ENCODE measurements at places on chromosomes 7 and 10.

GRCh38 chr10:11874568-11875493 is 51.7 kb downstream of the PROSER2 start:
- DNase-seq, result peak; percentile 59

GRCh38 chr7:120337308-120337907 is 64.4 kb downstream of the KCND2 start:
- DNase-seq, result no peak

DNA sequence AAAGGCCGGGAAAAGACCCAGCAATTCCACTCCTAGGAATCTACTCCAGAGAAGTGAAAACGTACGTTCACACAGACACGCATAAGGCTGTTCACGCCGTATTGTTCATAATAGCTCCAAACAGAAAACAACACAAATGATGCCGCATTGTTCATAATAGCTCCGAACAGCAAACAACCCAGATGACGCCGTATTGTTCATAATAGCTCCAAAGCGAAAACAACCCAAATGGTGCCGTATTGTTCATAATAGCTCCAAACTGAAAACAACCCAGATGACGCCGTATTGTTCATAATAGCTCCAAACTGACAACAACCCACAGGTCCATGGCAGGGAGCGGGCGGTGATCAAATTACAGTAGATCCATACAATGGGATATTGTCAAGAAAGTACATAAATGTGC is 85.2 kb upstream of the DNAAF5 start:
- no peak for DNase-seq

GRCh38 chr7:98698976-98699375 is 81.9 kb downstream of the NPTX2 start:
- no peak for DNase-seq

DNA sequence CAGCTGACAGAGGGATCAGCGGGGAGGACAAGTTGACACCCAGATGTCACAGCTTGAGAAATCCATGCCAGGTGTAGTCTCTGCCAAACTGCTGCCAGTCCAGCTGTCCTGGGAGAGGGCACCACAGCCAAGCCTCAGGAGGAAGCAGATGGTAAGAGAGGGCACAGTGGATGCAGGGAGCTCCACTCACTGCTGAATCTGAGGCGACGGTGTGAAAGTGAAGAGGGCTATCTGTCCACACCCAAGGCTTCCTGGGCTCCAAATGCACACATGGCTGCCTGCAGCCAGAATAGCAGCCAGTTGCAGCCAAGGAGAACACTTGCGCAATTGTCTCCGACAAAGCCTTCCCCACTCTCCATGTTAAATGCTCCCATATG is 502.4 kb downstream of the GRID1 start:
- no peak for DNase-seq

GRCh38 chr7:92335574-92335973 is 89.8 kb downstream of the ANKIB1 start:
- no peak for DNase-seq

DNA sequence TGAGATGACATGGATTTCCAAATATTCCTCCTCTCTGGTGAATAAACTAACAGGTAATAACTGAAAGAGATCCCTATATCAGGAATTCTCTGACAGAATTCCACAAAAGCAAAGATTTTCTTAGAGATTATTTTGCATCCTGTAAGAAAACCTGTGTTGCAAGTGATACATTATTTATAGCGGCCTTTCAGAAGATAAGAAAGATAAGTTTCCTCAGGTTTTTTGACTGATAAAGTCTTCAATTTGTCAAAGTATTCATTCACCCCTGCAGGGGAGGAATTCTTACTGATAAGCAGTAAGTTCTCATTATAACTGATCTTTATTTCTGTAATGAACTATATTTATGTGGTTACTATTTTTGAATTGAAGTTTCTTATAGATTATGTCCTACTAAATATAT is 554.0 kb downstream of the ARL4A start:
- DNase-seq, result no peak

GRCh38 chr10:27241010-27241651 is 534 bp upstream of the ACBD5 start:
- DNase-seq, result peak; percentile 88

DNA sequence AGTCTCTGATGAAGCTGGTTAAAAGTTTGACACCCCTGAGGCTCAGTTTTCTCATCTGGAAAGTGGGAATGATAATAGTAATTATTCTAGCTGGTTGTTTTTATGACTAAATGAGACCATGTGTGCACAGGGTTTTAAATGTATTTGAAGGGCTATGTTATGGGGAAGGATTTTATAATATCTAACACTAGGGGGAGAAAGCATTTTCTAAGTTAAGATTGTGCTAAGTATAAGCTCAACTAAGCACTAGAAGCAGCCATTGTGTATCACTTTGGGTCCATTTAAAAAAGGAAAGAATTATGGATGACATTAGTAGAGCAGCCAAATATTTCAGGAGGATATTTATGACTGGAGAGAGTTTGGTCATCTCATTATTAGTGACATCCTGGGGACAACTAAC is 49.5 kb upstream of the CREB5 start:
- no peak for DNase-seq

DNA sequence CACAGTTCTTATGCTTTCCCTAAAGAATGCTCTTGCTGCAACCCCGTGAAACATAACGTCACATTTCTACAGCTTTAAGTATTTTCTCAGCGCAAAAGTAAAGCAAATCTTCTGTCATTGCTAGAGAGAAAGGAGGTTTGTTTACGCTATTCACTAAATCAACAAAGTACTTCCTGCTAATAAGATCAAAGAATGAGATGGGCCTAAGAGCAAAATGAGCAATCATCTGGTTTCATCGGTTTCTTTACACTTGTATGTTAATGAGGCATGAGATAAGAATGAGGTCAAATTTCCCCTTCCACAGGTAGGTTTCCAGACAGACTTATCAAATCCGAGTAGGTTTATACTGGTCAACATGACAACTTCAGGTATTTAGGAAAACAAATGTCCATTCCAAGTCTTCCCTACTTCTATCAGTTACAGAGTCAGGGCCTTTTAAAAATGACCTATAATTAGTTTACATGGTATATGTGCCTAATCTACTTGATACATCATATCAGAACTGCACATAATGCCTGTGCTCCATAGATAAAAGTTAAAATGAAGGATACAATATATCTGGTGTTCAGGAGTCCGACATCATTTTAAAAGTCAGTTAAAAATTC is 8.4 kb downstream of the USP6NL start:
- DNase-seq, result no peak

DNA sequence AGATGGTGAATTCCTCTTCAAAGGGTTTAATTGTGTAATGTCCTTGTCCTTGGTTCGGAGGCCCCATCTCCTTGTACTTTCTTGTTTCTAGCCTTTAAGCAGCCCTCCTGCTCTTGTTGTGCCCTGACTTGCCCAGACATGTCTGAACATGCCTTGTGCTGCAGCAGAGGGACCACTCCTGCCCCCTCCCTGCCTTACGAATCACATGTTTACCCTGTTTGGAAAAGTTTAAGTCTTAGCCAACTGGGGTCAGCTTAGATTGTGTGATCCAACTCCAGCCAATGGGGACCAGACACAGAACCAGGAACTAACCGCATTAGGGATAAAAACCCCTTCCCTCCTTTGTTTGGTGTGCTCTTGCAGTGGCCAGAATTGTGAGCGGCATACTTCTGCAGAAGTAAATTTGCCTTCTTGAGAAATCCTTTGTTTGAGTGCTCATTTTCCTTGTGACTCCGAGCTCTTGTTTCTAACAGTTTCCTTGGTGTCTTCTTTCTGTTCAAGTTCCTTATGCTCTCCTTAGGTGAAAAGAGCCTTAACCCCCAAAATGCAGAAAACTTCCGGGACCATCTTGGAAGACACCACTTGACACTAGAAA is 29.4 kb downstream of the CLRN3 start:
- DNase-seq, result peak; percentile 27

DNA sequence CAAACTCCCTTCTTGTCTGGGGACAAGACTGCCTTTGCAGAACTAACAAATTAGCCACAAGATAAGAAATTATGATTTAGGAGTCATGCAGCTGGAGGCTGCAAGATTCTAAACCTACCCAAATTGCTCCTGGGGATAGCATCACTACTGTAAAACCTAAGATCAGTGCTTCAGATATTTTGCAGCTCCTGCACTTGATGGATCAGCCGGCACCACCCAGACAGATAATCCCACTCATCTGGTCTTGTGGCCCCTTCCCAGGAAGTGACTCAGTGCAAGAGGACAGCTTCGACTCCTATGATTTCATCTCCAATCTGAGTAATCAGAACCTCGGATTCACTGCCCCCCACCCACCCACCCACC is 181.9 kb downstream of the AKR1D1 start:
- DNase-seq, result no peak

DNA sequence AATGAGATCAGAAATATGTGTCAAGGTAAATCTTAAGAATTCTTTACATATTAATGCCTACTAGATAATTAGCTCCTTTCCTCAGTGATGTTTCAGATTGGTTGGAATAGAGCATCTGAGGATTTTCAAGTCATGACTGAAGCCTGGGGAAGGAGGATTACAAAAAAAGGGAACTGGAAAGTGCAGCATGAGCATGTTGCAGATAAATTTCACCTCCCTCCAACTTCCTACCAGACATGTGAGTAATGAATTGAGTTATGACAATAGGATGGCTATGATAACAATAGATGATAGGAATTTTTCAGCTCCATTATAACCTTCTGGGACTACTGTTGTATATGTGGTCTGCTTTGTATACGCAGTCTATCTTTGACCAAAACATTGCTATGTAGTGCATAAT is 104.2 kb upstream of the RAB18 start:
- DNase-seq, result no peak

DNA sequence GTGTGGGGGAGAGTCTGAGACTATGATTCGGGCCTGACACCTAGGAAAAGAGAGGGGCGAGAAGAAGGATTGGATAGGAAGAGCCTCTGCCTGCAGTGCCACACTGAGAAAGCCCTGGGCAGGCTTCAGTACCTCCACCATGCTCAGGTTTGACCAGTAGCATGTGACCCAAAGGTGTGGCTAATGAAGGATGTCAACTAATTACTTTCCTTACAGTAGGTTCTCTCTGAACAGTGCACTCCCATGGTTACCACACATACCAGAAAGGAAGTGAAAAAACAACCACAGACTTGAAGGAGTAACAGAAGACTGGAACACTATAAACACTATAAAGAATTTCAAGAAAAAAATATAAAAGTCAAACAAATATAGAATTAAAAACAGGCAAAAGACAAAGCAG is 46.2 kb downstream of the SEM1 start:
- DNase-seq, result no peak

DNA sequence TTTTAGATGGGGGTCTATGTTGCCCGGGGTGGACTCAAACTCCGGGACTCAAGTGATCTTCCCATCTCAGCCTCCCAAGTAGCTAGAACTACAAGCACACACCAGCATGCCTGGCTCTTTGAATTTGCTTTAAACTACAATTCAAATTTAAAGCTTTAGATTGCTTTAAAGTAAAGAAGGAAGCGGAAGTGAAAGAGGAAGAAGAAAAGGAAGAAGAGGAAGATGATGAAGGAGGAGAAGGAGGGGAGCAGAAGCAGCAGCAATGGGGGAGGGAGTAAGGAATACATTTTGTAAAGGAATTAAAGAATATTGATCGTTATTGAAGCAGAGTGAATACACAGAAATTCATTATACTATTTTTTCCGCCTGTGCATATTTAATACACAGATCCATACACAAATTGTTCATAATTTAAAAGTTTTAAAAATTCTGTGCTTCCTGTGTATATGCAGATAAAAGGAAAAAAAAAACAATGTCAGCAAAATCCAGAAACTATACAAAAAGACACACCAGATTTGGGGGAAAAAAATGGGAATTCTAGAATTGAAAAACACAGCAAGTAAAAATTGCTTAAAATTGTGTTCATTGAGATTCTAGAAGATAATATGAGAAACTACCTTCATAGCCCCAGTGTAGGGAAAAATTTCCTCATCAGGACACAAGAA is 60.8 kb upstream of the KCNMA1 start:
- no peak for DNase-seq

DNA sequence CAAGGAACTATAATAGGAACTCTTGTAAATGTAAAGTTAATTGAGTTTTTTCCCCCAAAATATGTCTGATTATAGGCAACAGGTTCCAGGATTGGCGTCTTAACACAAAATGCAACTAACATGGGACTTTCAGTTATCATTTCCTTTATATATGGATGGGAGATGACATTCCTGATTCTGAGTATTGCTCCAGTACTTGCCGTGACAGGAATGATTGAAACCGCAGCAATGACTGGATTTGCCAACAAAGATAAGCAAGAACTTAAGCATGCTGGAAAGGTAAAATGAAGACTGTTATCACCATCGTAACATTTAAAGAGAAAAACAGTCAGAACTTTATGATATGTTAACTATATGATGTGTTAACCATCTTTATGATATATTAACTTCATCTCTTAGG is 63.7 kb downstream of the SP8 start:
- DNase-seq, result no peak

DNA sequence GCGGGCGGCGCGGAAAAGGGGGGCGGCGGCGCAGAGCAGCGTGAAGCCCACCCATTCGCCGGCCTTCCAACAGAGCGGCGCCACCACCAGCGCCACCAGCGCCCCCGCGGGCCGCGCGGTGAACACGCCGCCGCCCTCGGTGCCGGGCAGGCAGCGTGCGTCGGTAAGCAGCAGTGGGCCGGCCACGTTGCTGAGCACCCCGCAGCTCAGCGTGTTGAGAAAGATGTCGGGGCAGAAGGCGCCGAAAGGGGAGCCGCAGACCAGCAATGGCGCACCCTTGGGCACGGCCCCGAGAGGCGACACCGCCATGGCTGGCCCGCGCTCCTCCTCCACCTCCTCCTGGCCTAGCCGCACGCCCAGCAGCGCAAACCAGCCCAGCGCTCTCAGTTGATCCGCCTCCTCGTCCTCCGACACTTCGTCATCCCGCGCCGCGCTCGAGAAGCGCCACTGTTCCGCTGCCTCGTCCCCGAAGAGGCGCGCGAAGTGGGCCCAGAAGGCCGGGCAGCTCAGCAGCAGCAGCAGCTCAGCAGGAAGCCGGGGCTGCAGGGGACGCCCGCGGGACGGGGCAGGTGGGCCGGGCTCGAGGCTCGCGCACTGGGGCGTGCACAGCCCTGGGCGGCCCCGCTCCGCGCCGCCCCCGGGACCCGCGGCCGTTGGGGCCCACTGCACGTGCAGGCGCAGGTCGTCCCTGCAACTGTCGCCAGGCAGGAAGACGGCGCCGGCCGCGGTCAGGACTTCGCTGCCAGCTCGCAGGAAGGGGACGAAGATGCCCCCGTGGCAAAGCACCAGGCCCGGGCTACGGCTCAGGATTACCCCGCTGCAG is 623 bp downstream of the TYSND1 start:
- DNase-seq, result peak; percentile 95

- no peak for DNase-seq
These were observed 124.8 kb upstream of the TMEM72 start for GRCh38 chr10:44786286-44786850.

- DNase-seq, result no peak
These were observed 11.1 kb upstream of the ARID5B start for GRCh38 chr10:61890430-61890829.

GRCh38 chr7:32018845-32019578 is 51.2 kb downstream of the PDE1C start:
- no peak for DNase-seq

DNA sequence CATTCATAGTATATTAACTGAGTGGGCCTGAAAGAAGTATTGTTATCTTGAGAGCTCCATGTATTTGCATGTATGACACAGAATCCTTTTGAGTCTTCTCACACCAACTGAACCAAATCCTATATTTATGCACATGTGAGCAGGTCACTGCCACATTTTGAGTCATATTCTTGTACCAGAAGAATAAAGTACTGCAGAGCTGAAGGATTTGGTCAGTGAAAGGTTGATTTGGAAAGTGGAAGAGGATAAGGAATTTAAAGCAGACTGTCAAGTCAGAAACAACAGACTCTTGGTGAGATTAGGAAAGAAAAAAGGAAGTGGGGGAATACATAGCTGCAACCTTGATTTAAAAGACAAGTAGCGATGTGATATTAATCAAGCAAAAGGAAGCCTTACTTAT is 121.8 kb downstream of the ARID5B start:
- DNase-seq, result no peak

GRCh38 chr7:17939211-17939605 is 1.1 kb downstream of the SNX13 start:
- no peak for DNase-seq

Measured in spleen (tissue), 13 donors.